ENCODE measurements at places on chromosomes 7 and 10.

- DNase-seq: no peak
These were observed 1367.1 kb downstream of the XPNPEP1 start for GRCh38 chr10:108556186-108556585.

DNA sequence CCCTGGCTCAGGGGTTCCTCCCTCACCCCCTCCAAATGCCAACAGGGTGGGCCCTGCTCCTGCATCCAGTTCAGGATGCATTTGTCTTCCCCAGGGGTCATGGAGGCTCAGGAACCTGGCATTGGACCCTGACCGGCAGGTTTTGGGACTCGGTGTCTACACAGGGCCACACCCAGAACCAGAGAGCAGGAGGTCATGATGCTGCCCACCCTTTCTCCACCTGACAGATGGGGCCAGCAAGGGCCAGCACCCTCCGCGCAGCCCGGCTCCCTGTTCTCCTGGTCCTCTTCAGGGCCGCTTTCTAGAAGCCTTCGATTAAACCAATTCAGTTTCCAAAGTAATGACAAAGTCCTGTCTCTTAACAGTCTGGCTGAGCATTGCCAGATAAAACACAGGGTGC is 50.2 kb downstream of the CAMK2B start:
- DNase-seq: no peak

DNA sequence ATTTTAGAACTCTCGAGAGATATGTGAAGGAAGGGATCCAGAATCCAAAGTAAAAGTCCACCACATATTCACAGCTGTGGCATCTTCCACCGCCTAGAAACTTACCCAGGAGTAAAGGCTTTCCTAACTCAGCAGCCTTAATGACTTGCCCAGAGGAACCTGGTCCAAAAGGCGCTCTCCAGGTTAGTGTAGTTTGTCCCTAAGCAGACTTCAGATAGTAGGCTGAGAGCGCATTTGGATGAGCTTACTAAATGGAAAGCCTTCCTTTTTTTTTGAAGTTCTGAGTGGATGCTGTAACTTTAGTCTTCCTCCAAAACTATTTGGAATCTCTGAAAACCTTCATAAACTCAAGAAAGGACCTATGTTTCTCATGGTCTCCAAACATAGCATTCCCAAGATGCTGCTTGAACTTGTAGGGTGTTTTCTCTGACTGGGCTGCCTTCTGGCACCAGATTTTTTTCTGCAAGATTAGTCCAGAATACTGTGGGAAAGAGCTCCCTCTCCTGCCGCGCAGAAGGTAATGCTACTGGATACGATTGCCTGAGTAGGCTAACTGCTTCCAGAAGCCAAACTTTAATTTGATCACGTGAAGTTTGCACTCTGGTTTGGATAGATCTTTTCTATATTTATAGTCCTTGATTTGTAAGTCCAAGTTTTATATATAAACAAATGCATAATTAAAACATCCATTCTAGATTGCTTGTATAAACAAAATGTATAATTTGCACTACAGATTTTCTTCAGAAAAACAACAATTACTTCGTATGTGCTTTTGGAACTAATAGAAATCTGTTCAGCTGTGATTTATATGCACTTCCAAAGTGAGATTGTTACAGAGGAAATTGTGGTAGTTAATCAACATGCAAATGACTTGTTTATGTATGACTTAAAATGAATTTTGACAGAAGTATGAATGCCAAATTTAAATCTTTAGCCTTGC is 19.6 kb upstream of the GPR37 start:
- DNase-seq: peak; percentile 26

DNA sequence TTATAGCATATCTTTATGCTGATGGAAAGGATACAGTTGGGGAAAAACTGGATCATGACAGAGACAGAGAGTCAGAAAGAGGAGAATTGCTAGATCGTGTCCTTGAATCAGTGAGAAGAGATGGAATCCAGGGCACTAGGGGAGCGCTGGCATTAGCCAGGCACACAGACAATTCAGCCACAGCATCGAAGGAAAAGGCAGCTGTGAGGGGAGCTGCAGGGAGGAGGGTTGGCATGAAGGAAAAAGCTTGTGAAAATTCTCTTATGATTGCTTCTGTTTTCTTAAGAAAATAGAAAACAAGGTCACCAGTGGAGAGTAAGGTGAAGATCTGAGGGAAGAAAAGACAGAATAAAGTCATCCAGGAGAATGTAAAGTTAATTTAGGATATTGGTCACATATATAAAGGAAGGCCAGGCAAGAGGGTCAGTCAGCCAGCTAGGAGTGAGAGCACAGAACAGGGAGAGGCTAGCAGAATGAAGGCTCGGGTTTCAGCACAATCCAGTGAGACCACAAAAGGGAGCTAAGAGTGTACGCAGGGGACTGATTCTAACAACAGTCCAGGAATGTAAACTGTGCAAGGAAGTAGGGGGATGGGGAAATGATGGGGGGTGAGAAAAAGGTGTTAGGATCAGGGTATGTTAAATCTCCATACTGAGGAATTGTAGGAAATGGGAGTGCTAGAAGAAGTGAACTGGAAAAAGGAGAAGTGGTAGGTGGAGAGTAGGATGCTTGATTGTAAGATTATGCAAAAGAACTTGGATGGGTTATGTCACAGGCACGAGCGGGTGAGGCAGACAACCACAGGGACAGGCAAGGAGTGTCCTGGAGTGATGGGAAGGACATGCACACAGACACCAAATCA is 112.0 kb downstream of the RNF32 start:
- DNase-seq: no peak

- no peak for DNase-seq
These were observed 2.7 kb downstream of the PUS7 start for GRCh38 chr7:105519353-105519752.

- no peak for DNase-seq
These were observed 146.7 kb upstream of the UNC5B start for GRCh38 chr10:71065659-71066058.

GRCh38 chr7:108418946-108419345 is 37.3 kb downstream of the NRCAM start:
- DNase-seq: no peak

DNA sequence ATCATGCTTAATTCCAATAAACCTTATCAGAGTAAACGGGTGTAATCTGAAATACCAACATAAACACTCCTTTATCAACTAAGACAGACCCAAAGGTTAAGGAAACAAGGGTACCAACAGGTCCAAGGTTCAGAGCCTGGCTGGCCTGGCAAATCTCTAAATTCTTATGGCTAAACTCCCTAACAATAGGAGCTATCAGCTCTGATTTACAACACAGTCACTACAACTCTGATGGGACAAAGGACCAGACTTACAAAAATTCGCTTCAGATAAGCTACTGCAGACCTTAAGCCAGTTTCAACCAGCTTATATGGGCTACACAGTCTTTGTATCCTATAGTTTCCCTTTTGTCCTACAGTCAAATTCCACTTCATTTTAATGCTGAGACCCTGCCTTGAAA is 381.9 kb downstream of the ZWINT start:
- DNase-seq: no peak

GRCh38 chr7:130037703-130038102 is 13.5 kb downstream of the ZC3HC1 start:
- no peak for DNase-seq

DNA sequence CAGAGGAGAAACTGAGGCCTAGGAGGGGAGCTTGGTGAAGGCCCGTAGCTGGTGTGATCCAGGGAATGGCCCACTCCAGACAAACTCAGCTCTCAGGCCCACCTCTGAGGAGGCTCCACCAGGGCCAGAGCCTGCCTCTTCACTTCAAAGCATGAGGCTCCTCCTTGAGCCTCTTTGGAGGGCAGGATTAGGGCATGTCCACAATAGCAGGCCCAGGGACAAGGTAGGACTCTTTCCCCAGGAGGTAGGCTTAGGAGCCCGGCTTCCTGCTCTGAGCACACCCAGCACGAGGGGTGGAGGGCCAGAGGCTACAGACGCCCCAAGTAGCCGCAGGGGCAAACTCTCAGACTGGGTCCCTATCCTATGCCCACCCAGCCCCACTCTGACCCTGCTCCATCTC is 164.6 kb upstream of the ZMIZ1 start:
- DNase-seq: no peak

GRCh38 chr10:67606572-67606971 is 89.4 kb downstream of the CTNNA3 start:
- no peak for DNase-seq

GRCh38 chr7:120334475-120334874 is 61.5 kb downstream of the KCND2 start:
- DNase-seq: no peak

DNA sequence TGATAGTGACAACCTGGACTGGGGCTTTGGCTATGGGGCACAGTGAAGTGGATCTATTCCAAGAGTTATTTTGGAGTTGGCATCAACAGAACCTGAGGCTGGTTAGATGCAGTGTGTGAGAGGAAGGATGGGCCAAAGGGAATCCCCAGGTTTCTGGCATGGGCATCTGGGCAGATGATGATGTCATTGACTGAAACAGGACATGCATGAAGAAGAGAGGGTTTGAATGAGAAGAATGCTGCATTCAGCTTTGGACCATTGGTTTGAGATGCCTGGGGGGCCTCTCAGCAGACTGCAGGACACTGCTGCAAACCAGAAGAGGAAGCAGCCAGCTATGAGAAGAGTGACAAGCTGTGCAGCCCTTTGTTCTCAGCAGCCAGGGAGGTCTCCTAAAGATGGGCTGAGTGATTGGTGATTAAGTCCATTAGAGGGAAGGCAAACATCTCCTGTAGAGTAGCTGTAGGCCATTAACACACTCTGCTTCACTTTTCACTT is 23.1 kb upstream of the PIK3CG start:
- DNase-seq: no peak

DNA sequence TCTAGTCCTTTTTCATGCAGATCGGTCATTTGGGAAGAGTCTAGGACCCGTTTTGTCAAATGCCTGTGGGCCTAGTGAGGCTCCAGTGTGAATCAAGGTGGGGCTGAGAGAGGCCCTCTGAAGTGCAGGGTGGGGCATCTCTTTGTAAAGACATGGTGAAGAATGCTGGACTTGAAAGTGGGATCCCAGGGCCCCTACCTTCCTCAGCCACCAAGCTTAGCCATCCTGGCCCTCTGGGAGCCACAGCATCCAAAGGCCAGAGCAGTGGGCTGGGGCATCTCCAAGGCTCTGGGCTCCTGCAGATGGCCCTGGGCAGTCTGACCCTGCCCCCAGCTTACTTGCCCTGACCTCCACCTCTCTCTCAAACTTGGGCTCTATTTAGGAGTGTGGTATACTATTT is 78.5 kb downstream of the ADCY1 start:
- DNase-seq: no peak

GRCh38 chr7:140348161-140348849 is 50.0 kb downstream of the SLC37A3 start:
- no peak for DNase-seq

GRCh38 chr10:124063750-124064603 is 29.4 kb downstream of the CHST15 start:
- DNase-seq: peak; percentile 47

DNA sequence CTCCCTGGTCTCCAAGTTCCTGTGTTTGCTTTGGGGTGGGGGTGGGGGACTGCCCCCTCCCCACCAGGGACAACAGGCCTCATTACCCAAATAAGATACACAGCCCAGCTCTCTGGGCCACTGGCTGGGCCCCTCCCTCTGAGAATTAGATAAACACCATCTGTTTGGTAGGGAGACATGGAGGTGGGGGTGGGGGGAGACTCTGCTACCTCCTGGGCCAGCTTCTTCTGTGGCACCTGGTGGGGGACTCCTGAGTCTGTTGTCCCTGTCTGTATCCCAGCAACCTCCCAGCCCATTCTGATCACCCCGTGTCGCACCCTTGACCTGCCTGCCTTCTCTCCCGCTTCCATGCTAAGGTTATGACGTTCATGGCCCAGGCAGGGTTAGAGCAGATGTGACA is 5.8 kb downstream of the MLXIPL start:
- DNase-seq: no peak

GRCh38 chr7:111006040-111006439 is 84.9 kb upstream of the LRRN3 start:
- no peak for DNase-seq

- DNase-seq: no peak
These were observed 167.6 kb downstream of the ZNF365 start for GRCh38 chr10:62541811-62542210.

GRCh38 chr10:122333037-122333436 is 41.5 kb upstream of the PLEKHA1 start:
- DNase-seq: no peak

DNA sequence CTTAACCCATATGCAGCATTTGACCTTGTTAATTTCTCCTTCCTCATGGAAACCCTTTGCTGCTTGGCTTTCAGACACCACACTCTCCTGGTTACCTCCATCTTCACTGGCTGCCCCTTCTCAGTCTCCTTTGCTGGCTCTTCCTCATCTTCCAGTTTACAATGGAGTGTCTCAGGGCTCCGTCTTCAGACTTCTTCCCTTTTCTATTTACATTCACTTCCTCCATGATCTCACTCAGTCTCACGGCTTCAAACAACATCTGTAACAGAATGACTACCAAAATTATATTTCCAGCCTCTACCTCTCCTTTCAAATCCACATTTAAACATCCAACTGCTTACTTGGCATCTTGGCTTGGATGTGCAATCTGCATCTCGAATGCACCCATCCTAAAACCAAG is 140.4 kb downstream of the DKK1 start:
- no peak for DNase-seq

DNA sequence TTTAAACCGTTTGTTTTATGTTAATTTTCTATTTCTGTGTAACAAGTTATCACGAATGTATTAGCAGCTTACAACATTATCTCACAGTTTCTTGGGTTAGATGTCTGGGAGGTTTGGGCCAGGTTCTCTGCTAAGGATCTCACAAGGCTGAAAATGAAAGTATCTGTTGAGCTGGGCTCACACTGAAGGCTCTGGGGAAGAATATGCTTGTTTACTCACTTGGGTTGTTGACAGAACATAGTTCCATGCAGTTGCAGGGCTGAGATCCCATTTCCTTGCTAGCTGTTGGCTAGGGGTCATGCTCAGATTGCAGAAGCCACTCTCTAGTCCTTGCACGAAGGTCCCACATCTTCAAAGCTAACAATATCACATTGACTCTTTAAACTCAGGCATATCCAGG is 266.6 kb upstream of the GNAI1 start:
- no peak for DNase-seq

DNA sequence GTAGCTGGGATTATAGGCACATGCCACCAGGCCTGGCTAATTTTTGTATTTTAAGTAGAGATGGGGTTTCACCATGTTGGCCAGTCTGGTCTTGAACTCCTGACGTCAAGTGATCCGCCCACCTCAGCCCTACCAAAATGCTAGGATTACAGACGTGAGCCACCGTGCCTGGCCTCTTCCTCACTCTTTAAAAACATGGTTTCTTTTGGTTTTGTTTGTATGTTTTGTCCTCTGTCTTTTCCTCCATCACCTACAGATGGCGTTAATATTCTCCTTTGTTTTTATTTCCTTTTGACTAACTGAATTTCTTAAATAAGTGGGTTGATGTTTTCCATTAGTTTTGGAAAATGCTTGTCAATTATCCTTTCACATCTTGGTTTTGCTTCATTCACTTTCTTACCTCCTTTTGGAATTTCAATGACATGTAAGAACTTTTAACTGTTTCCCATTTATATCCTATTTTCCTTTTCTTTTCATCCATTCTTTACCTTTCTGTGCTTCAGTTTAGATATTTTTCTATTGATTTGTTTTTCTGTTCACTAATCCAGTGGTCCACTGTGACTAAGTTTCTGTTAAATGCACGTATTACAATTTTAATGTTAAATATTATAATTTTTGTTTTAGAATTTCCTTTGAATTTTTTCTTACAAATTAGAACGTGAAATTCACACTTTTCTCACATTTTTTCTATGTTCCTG is 104.1 kb downstream of the ZNF467 start:
- DNase-seq: no peak

GRCh38 chr7:100007887-100008286 is 7.5 kb upstream of the ZKSCAN1 start:
- no peak for DNase-seq
